ENCODE measurements at places on chromosomes 3 and 15.

- DNase-seq, result no peak
Measured at GRCh38 chr3:184409331-184409926, 29.6 kb downstream of the CHRD start.

DNA sequence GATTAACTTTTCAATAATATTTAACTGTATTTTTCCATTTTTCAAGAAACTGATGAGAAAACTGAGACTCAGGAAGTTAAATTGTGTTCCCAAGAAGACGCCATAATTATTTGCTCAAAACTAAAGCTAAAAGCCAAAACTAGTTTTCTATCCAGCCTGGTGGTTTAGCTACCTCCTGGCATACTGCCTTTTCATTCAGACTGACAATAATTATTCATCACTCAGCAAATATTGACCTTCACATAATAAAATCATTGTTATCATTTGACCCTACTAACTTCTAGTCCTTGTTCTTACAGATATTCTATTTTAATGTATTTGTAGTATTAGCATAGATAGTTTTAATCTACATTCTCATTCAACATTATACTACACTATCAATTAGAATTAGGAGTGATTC lies 210.6 kb upstream of the GADL1 start:
- no peak for DNase-seq

DNA sequence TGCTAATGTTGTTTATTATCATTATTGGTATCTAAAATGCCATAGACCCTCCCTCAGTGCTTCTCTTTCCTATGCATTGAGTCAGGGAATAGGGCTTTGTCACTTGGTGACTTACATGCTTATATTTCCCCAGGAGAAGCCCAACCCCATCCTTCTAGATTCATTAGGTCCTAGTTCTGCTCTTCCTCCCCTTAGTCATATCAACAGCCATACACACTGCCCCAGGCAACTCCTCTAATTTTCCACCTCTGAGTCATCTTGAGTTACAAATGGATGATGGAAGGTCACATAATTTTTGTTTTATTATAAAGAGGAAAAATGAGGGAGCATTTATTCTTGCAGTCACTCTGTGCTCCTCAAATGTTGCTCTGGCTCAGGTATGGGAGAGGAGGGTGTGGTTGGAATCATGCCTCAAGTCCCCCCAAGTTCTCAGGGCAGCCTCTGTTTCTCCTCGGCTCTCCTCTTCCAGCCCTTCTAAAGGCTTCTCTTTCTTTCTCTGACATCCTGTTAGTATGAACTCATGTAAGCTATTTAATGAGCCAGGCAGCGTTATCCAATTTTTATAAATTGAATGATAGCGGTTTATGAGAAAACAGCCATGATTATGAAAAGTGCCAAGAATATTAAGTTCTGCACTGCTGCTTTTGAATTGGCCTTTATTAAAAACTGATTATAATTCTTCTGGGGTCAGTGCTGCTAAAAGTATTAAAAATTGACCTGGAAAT lies 45.6 kb upstream of the FSTL1 start:
- peak; percentile 31 for DNase-seq

- DNase-seq, result no peak
Measured at GRCh38 chr15:82538961-82539690, 1.1 kb downstream of the RPS17 start.

- DNase-seq, result no peak
Measured at GRCh38 chr3:149920119-149920518, 50.6 kb downstream of the PFN2 start.

GRCh38 chr3:30539772-30540171 lies 66.6 kb upstream of the TGFBR2 start:
- DNase-seq, result no peak
